ENCODE measurements at places on chromosomes 1 and 21. TPM values are rescaled to one million over a fixed set of nuclear protein-coding genes. Genes with fewer than 3 reads are reported as not detected.

The OR2T11 gene
- not detected for total RNA-seq

GRCh38 chr1:157937744-157938143, 55.7 kb upstream of the KIRREL1 start:
- DNase-seq = no peak

The MSH4 gene
- 0.27 TPM for total RNA-seq

DNA sequence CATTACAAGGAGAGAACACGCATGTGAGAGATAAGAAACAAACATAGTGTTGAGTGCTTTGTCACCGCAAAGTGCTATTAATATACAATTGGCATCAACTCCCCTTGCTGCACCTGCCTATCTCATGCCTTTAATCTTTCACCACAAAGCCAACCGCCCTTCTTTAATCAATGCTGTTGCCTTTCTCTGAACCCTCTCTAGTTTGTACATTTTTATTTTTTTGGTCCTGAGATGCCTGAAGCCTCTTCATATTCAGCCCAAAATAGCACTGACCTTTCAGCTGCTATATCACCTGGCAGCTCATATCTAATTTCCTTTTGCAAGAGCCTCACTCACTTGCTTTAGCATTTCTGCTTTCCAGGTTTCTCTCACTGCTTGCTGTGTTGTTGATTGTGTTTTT, 504.7 kb downstream of the NUF2 start:
- no peak for DNase-seq

DNA sequence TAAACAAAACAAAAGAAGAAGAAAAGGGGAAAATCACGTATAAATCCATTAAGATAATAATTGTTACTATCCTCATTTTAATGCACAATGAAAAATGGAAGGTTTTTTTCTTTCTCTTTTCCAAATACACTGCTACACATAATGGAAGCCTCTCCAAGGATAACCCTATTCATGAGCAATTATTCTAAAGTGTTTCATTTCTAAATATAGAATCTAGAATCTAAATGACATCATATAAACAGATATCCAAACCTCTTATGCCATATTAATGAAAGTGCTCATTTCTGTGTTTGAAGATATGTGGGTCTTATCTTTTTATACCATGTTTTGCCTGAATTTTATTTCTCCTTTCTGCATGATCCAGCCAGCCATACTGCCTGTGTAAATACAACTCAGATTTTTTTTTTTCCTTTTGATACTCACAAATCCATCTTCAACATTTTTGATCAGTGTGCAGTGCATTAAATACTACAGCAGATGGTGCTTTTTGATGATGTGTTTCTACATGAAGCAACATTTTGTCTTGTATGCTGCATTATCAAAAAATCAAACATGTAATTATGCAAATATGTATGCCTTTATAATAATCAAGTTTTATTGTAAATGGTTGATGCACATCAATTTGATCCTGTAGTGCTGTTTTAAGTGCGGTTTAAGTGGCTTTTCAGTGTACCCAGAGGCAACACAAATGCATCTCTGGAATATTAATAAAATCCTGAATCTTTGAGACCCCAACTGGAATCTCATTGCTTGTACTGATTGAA, 625.6 kb upstream of the PTBP2 start:
- DNase-seq = no peak

GRCh38 chr1:239247285-239247684, 139.1 kb upstream of the CHRM3 start:
- DNase-seq = no peak

The KIF26B gene
- 0.14 TPM for total RNA-seq

The SYT2 gene
- under 0.01 TPM for total RNA-seq

The NHLH1 gene
- 0.14 TPM for total RNA-seq

DNA sequence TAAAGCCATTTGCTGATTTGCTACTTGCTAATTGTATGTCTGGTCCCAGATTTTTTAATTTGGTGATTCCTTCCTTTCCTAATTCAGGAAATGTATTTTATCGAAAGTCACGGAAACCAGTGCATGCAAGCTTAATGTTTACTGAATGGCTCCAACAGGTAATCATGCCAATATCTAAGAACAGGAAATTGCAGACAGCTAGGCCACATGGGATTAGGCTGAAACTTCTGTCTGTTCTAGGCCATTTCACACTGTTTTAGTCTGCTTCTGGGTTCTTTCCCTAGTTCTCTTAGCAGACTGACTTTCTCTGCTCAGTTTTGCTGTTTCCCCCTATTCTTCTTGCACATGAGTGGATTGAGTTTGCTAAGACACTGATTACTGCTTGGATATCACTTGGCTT, 111.4 kb downstream of the NTNG1 start:
- DNase-seq = no peak

- DNase-seq = no peak
These were observed 779 bp downstream of the SON start for GRCh38 chr21:33543505-33544129.

The IPO13 gene
- total RNA-seq = 22.2 TPM

The IFNAR2 gene
- total RNA-seq = 36.1 TPM

DNA sequence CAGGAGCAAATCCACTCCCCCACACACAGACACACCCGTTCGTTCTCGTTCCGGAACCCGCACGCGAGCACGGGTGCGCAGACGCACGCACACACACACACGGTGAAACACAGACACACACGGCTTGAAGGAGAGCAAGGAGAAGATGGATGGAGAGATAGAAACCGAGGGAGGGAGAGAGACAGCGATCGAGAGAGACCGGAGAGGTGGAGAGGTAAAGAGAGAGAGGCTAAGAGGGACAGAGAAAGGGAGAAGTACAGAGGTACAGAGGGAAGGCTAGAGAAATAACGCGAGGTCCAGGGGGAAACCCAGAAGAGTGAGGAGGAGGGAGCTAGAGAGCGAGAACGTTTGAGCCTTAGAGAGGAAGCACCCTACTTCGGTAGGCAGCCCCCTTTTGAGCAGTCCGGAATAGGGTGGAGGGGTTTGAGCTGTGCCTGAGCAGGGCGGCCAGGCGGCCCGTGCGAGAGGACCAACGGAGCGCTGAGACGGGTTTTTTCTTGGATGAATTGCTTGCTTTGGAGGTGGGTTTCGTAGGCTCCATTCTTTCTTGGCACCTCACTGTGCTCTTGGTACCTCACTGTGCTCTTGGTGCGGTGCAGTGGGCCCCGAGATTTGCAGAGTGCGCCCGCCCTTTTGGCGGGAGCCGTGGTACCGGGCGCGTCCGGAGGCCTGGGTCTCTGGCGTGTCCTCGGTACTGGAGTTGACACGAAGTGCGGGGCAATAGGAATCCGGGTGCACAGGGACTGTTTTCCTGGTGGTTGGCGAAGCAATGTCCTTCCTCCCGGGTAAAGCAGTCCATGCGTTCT, 88.4 kb upstream of the RHOU start:
- no peak for DNase-seq

- DNase-seq = no peak
These were observed 55.9 kb upstream of the PAX7 start for GRCh38 chr1:18574754-18575153.

The CHAF1B gene
- total RNA-seq = 1.2 TPM

The TMEM81 gene
- total RNA-seq = 0.41 TPM

The CENPF gene
- under 0.01 TPM for total RNA-seq

The ADAMTSL4 gene
- 45.1 TPM for total RNA-seq

- DNase-seq = no peak
These were observed 64.2 kb upstream of the SH3GLB1 start for GRCh38 chr1:86640161-86640670.

The HPCA gene
- total RNA-seq = not detected

The TBX15 gene
- 1.5 TPM for total RNA-seq

DNA sequence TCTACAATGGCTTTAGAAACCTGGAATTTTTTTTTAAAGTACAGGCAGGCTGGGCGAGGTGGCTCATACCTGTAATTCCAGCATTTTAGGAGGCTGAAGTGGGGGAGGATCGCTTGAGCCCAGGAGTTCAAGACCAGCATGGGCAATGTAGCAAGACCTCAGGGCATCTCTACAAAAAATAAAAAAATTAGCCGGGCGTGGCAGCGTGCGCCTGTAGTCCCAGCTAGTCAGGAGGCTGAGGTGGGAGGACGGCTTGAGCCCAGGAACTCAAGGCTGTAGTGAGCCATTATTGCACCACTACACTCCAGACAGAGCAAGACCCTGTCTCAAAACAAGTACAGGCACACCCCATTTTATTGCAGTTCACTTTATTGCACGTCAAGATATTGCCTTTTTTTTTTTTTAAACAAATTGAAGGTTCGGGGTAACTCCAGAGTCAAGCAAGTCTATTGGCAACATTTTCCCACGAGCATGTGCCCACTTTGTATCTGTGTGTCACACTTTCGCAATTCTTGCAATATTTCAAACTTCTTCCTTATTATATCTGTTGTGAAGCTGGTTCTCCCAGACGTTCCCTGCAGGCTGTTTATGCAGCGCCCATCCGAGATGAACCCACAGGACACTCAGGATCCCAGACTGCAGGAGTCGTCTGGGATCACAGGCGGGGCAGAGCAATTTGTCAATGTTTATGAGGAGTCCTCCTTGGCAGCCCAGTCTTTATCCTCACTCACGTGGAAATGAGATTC, 4.7 kb downstream of the HES2 start:
- DNase-seq = no peak

- no peak for DNase-seq
These were observed 62.1 kb downstream of the MEF2D start for GRCh38 chr1:156438278-156438987.

GRCh38 chr1:22452481-22452957, 868 bp downstream of the ZBTB40 start:
- DNase-seq = no peak

GRCh38 chr1:6198646-6199297, 623 bp downstream of the RPL22 start:
- DNase-seq = no peak

The SHE gene
- 15.2 TPM for total RNA-seq

- DNase-seq = no peak
These were observed 33.8 kb downstream of the ZBTB40 start for GRCh38 chr1:22485431-22485830.

- DNase-seq = no peak
These were observed 277.1 kb downstream of the ST6GALNAC3 start for GRCh38 chr1:76351655-76352054.

GRCh38 chr1:197041486-197042353, 25.3 kb downstream of the F13B start:
- DNase-seq = no peak

The RGS13 gene
- 0.56 TPM for total RNA-seq

The HNRNPU gene
- total RNA-seq = 519 TPM

The FALEC gene
- not detected for total RNA-seq

- DNase-seq = no peak
These were observed 55.0 kb upstream of the PAXBP1 start for GRCh38 chr21:32826329-32827167.

DNA sequence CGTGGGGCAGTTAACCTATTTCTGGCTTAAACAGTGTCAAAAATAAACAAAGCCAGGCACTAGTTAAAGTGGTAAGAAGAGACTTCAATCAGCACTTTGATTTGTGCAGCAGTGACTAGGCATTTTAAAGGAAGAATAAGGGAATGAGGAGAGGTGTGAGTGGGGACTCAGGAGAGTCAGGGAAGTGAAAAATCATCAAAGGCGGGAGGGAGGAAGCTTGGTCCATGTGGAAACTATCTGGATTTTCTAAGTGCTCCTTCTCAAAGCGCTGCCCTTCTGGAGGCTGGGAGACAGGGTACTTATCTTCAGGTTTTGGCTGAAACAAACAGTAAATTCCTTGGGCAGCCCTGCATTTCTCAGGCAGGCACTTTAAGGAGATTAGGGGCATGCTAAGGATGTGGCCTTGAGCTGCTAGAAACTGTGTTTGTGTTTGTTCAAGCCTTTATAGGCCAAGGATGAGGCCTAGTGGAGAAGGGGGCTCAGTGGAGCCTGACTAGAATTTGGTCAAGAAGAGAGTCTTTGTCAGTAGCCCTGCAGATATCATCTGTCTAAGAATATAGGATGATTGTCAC, 486.5 kb downstream of the SIPA1L2 start:
- DNase-seq = no peak

The GCSAML gene
- 1.2 TPM for total RNA-seq

The DENND2C gene
- 6.0 TPM for total RNA-seq

The CTTNBP2NL gene
- 66.5 TPM for total RNA-seq

GRCh38 chr21:18716578-18717138, 313.1 kb upstream of the TMPRSS15 start:
- DNase-seq = no peak

Data from thoracic aorta (tissue), 2 donors.